Osteocyte (in vitro differentiated cells): ENCODE measurements at places on chromosomes 11 and 22. TPM values are rescaled to one million over a fixed set of nuclear protein-coding genes. Genes with fewer than 3 reads are reported as not detected.

GRCh38 chr11:1753229-1753928, 3.0 kb upstream of the IFITM10 start:
- DNase-seq, result no peak

The SLC6A5 gene
- not detected in 2 replicates for total RNA-seq

The FJX1 gene
- total RNA-seq, result 20.2 and 21.6 TPM in 2 replicates

The GAL gene
- not detected in 2 replicates for total RNA-seq

GRCh38 chr11:130806746-130807145, 109.5 kb downstream of the SNX19 start:
- peak; percentile 54 for DNase-seq

GRCh38 chr22:49946612-49947295, 13.8 kb upstream of the PIM3 start:
- no peak for DNase-seq

GRCh38 chr11:130480711-130481140, 32.3 kb downstream of the ADAMTS15 start:
- DNase-seq, result no peak

GRCh38 chr11:123338266-123338800, 91.7 kb upstream of the GRAMD1B start:
- DNase-seq, result no peak

DNA sequence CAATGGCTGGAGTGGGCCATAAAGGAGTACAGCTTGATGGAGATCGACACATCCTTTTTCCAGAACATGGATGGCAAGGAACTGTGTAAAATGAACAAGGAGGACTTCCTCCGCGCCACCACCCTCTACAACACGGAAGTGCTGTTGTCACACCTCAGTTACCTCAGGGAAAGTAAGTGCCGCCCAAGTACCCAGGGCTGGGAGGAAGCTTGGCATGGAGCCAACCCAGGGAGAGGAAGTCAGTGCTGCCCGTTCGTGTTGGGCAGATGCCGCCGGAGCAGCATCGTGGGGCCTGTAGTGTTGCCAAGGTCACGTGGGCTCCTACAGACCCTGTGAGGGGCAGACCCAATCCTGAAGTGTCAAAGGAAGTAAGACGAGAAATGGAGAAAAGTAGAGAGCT, 78.9 kb downstream of the FLI1 start:
- DNase-seq, result no peak

- no peak for DNase-seq
Observed at GRCh38 chr22:37178350-37179125, 9.5 kb downstream of the C1QTNF6 start.

DNA sequence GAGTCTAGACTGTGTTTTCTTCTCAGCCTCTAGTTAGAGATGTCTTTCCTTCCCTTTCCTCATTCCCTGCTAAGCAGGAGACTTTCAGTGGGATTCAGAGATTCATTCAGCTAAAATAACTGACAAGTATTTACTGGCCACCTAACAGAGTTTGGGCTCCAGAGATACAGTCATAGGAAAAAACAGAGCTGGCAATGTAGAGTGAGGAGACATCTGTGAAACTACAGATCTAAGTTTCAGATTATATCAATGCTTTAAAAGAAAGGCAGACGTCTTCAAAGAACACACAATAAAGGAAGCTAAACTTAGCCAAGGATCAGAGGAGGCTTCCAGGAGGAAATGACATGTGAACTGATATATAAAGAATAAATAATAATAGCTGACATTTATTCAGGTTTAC, 355.6 kb upstream of the DDI1 start:
- DNase-seq, result no peak

The BATF2 gene
- not detected in 2 replicates for total RNA-seq

DNA sequence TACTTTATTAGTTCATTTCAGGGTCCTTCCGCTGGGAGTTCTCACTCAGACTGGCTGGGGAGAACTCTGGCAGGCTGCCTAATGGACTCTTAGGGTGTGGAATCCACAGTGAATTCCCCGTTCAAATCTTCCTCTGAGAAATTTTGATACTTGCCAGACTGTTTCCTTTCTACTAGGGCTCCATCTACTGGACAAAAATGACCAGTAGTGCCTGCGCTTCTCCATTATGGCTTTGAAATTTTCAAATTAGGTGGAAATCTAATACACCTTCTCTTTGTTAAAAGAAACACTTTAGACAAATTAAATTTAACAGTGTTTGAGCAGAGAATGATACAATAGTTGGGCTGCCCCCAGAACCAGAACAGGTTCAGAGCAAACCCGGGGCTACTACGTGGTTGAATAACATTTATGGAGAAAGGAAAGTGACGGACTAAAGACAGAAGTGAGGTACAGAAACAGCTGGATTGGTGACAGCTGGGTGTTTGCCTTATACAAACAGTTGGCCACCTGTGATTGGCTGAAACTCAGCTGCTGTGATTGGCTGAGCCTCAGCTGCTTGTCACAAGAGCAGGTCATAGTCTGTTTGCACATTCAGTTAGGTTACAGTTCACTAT, 52.9 kb upstream of the FDX1 start:
- DNase-seq, result no peak

DNA sequence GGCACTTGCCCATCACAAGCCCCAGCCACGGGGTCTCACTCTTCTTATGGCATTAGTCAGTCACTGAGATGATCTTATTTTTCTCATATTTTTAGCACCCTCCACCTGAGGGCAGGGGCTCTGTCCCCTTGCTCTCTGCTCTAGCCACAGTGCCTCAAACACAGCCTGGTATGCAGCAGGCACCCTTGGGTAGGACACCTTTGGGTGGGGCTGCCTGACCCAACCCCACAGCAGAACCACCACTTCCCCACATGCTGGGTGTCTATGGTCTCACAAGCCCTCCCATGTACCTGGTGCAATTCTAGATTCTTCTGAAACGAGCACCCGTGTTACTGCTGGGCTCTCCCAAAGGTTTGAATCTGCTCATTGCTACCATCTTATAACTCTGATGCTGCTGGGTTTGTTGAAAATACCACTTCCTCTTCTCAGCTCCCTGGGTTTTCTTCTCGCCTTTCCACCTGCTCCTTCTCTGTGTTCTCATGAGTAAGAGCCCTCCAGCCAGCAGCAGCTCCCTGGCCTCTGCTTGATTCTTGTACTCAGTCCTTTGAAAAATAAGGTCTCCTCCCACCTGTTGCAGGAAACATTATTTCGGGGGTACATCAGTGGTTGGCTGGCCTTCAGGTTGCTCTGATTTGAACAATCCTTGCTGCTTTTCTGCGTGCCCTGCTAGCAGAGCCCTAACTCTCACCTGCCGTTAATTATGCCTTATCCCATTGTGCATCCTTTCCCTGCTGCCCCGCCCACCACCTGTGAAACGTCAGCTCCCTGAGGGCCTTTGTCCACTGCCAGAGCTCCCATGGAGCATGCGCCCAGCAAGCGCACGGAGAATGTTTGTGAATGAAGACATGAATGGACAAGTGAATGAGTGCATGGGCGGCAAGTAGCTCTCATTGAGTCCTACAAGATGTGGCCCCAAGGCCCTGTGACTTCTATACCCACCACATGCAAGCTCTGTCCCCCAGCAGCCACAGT, 1181.6 kb downstream of the TBC1D22A start:
- DNase-seq, result peak; percentile 74

The KIAA1671 gene
- total RNA-seq, result 8.3 and 10.0 TPM in 2 replicates

GRCh38 chr22:30453731-30454510, 17.9 kb downstream of the SEC14L3 start:
- no peak for DNase-seq

The ACTN3 gene
- 0.11 TPM in 1 of 2 replicates, not detected in the other for total RNA-seq

- DNase-seq, result no peak
Observed at GRCh38 chr22:35393116-35394010, 6.6 kb upstream of the MCM5 start.

GRCh38 chr11:22510010-22510409, 115.6 kb downstream of the FANCF start:
- DNase-seq, result no peak
